Activated T-helper 1 cell treated with Interleukin-2 at 50 U/mL for 16 hours (primary cell): ENCODE measurements at places on chromosomes 13 and 19.

GRCh38 chr13:109785141-109785891 is 1.1 kb downstream of the IRS2 start:
- DNase-seq: no peak

DNA sequence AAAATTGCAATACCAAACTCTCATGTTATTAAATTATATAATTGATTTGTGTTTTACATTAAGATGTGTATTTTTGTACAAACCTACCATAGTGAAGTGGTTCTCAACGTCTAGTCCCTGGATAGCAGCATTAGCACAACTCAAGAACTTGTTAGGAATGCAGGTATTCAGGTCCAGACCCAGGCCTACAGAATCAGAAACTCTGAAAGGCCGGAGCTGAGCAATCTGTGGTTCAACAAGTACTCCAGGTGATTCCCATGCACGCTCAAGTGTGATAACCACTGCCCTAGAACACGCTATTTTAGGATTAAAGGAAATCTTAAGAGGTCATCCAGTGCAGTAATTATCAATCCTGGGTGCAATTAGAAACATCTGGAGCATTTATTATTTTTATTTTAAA is 456.3 kb downstream of the IRS2 start:
- no peak for DNase-seq

- no peak for DNase-seq
Measured at GRCh38 chr13:99812625-99813024, 158.9 kb downstream of the ZIC5 start.

DNA sequence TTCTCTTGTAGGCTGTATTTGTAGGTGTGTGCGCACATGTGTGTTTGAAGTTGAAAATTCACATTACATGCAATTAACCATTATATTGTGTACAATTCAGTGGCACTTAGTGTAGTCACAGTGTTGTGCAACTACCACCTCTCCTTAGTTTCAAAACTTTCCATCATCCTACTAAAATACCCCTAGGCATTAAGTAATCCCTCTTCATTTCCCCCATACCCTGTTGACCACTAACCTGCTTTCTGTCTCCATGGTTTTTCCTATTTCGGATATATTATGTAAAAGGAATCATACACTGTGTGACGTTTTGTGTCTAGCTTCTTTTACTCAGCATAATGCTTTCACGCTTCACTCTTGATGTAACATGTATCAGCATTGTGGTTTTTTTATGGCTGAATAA is 16.1 kb downstream of the LSM14A start:
- DNase-seq: no peak

DNA sequence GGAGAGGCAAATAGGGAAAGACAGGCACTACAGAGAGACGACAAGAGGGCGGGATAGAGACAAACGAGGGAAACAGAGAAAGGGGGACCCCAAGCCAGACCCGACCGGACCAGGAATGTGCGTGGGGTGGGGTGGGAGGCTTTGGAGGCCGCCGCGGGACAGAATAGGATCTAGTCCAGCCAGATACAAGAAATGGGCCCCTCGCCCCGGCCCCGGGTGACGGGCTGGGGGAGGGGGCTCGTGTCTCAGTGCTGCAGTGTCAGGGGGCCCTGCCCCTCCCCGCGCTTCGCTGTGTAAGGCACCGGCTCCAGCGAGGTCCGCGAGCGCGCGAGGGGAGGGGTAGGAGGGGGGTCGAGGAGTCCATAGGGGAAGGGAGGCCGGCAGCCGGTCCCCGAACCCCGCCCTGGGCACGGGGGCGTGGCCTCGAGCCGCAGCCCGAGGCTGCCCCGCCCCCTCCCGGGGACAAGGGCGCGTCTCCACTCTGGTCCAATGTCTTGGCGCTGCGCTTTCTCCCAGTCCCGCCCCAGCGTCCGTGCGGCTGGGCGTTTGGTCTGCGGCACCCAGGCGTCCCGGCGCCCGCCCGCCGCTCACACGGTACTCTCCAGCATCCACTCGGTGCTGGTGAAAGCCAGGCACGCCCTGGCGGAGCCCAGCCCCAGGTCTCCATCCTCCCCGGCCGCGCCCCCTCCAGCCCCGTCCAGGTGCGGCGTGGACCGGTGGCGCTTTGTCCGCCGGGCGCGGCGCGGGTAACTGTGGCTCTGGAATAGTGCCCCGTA is 11.0 kb downstream of the IFNL1 start:
- no peak for DNase-seq

DNA sequence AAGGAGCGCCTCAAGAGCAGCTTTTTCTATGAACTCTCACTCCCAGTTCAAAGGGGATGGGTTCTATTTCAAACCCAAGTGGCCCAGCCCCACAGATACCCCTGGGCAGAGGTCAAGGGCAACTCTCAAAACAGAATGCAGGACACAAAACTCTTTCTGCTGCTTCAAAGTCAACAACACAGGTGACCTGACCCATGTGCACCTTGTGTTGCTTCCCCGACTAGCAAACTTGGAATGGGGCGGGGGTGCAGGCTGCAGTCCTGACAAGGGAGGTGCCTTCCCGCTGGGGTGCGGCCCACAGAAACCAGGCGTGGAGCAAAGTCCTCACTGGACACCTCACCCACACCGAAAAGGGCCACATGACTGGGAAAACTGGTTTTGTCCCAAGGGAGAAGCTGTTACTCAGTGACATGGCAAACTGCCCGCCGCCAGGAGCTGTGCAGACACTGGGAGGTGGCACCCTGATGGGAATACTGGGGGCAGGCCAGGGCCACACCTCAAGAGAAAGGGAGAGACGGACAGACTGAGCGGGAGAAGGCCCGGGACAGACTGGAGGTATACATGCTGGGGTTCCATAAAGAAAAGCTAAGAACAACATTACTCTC is 17.4 kb downstream of the ZC3H4 start:
- no peak for DNase-seq

DNA sequence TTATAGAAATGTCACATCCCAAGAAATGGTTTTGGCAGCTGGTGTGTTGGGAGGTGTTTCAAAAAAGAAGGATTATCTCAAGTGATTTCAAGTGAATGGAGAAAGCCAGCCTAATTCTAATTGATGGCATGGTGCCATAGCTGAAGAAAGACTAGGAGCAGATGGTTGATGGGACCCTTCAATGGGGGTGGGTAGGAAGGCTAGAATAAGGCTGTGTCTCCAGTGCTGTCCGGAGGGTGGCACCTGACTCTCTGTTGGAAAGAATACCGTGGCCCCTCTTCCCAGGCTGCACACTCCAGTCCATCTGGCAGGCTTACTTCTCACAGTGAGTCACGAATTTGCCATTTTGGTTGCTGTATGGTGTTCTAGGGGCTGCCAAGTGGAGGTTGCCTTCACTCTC is 51.0 kb upstream of the GPR12 start:
- no peak for DNase-seq
